Stimulated activated CD8-positive, alpha-beta memory T cell treated with anti-CD3 and anti-CD28 coated beads, Interleukin-2, amount 100 ng/mL, for 48 hours (primary cell): ENCODE measurements at places on chromosomes 1 and 21.

DNA sequence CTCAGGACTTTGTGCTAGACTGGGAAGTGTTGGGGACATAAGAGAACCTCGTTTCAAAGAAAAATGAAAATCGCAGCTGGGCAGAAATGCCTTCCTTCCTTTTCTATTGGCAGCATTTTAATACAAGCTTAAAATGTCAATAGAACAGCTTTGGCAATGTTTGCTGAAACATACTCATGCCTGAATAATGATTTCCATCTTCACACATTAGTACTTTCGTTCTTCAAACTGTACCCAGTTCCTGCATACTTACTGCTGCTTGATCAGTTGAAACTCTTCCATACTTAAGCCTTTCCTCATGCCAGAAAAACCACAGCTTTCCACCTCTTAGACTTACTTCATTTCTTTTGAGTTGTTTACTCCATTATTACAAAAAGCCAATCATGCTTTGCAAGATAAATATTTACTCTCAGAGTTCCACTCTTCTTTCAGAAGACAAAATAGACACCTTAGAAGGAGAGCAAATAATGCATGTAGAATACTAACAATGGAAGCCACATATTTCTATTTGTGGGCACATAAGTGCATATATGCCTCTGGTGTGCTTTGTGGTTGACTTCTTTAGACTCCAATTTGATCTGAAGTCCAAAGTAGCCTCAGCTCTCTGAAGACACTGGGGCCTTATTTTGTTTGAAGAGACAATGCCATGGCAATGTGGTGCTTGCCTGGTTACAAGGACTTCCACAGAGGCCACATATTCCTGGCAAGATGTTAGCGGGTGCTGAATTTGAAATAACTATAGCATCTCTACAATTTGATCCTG is 22.7 kb upstream of the CD55 start:
- DNase-seq: no peak

- DNase-seq: peak; percentile 80
Observed at GRCh38 chr1:153545067-153546055, at the start of gene S100A4. S100A4 (minus strand) TSS chr1:153545806; CDS start chr1:153544794, 1,012 bp downstream.

GRCh38 chr1:65407877-65408276 is 12.6 kb upstream of the LEPR start:
- no peak for DNase-seq

DNA sequence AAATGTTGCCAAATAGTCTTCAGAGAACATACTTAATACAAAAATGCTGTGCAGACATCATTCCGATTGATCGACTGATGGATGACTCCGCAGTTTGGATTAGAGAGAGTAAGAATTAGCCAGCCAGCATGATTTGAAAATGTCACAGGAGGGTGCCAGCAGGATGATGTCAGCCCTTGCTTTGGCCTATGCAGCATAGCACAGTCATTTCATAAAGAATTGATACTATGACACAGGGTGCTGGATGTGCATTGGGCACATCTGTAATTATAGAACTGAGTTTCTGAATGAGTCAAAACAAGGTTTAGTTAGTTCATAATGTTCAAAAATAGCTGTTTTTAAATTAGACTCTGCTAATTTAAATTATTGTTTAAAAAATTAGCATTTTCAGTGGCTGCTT is 21.6 kb upstream of the TRAF5 start:
- DNase-seq: no peak
